ENCODE measurements at places on chromosomes 7 and 10.

GRCh38 chr7:94243066-94243711 is 151.5 kb upstream of the COL1A2 start:
- DNase-seq = no peak

DNA sequence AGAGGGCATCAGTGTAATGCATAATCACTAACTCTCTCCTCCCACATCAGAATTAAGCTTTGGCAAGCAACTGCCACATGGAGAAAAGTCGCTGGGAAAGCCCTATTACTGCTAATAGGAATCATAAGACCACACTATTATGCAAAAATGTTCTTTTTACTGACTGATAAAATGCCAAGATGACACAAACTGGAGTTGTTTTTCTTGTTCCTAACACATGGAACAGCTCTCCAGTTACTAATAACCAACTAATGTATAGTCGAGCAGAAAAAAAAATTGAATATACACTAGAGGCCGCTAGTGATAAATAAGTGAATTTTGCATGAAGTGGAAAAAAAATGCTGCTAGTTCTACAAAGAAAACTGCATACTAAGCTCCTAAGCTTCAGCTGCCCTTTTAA is 165.6 kb downstream of the TPK1 start:
- DNase-seq = no peak

DNA sequence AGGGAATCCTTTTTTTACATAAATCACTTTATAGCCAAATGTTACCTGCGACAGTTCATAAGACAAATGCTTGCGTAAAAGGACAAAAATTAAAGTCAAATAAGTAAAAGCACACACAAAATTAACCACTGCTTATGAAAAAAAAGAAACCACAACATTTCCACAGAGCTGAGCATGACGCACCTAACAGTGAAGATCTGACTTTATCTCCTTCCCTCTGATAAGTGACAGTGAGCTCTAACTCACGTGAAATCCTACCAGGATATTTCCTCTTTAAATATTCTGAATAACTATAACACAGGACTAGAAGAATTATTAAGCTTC is 225.5 kb downstream of the SFMBT2 start:
- DNase-seq = no peak

DNA sequence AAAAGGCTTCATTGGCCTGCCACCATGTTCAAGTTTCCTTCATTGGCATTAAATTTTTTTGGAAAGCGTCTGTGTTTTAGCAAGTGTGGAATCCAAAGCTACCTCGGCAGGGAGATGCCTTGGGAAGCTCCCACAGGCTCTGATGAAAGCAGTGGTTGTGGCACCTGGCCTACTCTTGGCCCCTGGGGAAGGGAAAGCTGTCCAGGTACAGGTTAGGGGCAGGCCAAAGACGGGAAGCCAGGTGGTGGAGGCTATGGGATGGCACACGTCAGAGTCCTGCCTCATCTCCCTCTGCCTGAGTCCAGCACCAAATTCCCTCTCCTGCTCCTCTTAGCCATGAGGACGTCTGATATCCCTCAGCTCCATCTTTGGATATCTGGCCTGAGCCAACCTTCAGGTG is 49.7 kb downstream of the C10orf120 start:
- no peak for DNase-seq

DNA sequence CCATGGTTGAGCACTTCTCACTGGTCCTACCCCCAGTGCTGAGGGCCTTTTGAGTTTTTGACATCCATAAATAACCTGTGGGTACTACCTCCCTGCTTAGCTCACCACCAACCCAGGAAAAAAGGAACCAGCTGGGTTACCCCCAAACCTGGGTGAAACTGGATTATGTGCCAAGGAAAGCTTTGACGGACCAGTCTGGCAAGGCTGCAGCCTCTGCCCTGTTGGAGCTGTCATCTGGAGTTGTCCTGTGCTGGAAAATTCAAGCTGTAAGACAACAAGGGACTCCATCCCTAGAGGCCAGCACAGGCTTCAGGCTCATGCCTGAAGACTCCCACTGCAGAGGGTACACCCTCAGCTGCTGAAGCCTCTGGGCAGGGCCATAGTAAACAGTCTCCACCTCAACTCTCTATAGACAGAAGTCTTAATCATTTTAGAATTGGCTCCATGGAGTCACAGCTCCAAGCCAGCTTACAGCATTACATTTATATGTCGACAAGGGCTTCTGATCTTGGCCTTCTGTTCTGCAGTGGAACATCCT is 115.5 kb upstream of the AFAP1L2 start:
- no peak for DNase-seq

DNA sequence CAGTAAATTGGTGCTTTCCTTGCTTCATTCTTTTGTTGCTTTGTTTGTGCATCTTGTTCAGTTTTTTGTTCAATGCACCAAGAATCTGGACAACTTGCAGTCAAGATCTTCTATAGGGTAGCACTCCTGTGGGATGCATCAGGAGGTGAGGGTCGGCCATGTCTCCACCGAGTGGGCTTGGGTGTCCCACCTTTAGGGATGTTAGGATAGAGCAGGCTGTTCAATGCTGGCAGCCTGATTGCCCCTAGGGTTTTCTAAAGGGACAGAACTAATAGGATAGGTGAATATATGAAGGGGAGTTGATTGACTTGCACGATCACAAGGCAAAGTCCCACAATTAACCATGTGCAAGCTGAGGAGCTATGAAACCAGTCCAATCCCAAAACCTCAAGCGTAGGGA is 109.9 kb downstream of the GLRX3 start:
- no peak for DNase-seq

DNA sequence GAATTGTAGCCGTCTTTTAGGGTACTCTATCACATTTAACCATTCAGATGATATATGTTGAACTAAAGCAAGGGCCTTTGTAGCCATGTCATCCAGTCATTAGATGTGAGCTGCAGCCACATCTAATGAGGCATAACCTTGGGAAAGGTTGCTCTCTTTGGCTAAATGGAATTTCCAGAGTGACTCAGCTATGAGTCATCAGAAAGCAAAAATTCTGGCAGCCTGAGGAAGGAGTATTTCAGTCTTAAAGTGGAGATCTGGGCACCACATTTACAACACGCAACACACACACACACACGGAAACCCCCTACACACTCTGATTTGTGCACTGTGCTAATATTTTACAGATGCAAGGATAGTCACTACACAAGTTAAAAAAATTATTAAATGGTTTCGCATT is 176.9 kb upstream of the ZWINT start:
- DNase-seq = no peak

- no peak for DNase-seq
Observed at GRCh38 chr7:155676052-155676451, 31.6 kb downstream of the RBM33 start.

All from activated T-helper 1 cell treated with anti-CD3 and anti-CD28 coated beads, Interleukin-2, amount 50 U/mL, for 16 hours (primary cell).